ENCODE measurements at places on chromosomes 7 and 10.
A peak's percentile ranks its signal among the peaks of the same experiment; 100 is the strongest.

DNA sequence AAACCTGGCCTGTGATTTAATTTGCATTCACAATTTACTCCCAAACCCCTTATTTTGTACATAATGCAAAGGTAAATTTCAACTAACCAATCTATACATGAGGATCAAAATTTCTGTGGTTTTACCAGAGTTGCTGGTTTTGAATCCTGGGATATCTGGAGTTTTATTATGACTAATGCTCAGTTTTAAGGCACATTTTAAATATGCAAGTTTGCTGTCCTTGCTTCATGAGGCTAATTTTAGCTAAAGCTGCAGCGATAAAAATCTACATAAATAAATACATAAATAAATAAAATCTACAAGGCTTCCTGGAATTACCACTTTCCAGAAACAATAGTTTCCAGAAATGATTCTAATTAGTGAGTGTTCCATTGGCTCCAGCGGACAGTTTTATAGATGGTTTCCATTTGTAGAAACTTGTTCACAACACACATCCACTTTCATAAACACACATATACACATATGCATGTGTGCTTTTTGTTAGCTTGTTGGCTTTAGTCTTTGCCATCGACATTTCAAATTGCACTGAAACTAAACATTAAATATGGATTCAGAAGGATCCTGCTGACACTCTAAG, 339.5 kb upstream of the NRP1 start:
- no peak for DNase-seq

DNA sequence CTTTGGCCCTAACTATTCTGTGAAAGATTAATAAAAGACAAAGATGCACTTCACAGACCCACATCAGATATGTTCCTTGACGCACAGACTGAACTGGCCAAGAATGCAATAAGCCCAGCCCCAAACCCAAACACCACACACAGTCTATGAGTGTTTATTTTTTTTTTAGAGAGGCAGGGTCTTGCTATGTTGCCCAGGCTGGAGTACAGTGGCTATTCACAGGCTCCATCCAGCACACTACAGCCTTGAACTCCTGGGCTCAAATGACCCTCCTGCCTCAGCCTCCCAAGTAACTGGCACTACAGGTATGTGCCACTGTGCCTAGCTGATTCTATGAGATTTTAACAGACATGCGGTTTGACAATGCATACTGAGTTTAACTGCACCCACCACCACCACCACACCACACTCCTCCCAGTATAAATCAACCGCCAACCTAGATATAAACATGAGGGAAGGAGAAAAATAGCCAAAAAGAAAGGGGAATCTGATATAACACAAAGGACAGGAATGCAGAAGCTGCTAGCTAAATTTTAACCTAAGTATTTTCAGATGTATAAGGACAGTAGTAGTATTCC, 35.1 kb upstream of the SLC26A3 start:
- DNase-seq: no peak

- DNase-seq: no peak
These were observed 257.4 kb downstream of the KCNMA1 start for GRCh38 chr10:77380191-77380590.

DNA sequence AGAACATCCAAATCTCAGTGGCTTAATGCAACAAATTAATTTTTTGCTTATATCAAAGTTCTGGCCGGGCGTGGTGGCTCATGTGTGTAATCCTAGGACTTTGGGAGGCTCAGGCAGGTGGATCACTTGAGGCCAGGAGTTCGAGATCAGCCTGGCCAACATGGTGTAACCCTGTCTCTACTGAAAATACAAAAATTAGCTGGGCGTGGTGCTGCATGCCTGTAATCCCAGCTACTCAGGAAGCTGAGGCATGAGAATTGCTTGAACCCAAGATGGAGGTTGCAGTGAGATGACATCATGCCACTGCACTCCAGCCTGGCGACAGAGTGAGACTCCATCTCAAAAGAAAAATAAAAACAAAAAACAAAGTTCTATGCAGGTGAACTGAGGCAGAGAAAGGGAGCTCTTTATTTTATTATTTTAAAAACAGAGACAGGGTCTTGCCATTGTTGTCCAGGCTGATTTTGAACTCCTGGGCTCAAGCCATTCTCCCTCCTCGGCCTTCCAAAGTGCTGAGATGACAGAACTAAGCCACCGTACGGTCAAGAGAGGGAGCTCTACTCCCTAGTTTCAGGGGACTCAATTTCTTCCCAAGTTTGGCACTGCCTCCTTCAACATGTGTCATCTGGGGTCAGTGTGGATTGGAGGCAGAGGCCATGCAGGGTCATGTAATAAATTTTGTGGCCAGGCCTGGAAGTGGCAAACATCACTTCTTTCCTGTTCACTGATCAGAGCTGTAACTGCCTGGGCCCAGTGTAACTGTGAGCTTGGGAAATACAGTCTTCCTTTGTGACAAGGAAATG, 2.4 kb downstream of the ADCK2 start:
- DNase-seq: peak; percentile 36

DNA sequence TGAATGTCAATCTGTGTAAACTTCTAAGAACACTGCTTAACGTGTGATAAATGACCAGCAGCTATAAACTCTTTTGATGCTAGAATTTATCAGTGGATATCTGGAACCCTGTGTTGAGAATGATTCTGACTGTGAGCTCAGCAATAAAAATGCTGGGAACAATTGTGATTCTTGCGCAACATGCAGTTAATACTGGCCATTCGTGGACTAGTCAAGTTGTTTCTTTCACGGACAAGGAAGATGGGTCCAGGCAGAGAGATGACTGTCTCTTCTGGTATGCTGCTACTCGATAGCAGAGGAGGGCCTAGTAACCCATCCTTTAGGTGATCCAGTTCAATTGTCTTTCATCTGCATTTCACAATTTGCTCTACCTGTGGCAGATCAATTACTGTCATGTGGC, 394.8 kb upstream of the IGFBP3 start:
- no peak for DNase-seq

DNA sequence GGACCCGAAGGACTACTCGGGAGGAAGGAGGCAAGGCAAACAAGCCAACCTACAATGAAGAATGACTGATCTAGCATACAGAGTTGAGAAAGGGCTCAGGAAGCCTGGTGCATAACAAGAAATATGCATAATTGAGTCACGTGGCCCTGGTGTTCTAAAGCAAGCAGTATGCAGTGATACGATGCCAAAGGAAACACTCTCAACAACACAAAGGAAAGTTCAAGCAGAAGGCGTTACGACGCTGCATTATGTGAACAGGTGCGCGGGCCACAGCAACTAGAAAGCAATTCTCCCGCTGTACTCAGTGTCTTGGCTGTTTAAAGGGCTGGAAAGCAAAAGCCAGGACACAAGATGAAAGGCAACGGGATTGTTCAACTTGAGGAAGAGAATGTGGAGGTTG, 100.8 kb downstream of the PRTFDC1 start:
- DNase-seq: no peak

DNA sequence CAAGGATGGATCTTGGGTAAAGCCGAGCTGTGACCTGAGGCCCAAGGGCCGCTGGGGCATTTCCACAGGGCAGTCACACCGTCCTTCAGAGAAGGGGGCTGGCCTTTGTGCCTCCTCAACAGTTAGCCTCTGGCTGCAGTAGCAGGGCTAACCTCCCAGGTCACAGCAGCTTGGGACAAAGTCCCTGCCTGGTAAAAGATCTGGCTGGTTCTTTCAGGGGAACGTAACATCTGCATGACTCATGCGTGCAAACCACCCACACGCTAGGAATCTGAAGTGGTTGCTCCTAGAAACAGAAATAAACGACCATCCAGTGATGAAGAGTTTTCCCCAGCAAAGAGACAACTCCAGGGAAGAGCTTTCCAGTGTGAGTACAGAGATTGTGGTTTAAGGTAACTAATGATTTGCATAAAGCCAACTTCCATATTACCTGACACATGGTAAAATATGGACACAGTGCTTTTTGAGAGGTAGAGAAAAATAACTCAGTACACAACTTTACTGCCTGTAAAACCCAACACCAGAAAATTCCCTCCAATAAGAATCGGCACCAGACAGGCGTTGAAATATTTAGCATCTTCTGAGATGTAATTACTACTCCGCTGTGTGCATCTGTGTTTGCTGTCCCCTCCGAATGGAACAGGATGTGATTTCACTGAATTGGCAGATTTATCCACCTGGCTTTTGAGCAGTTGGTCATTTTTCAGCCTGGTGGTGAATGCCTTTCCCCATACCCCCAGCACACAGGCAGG, 84.9 kb upstream of the ADRB1 start:
- DNase-seq: no peak

- DNase-seq: no peak
These were observed 5.9 kb downstream of the COL26A1 start for GRCh38 chr7:101368422-101369165.

GRCh38 chr7:137879357-137880158, 32.8 kb upstream of the DGKI start:
- DNase-seq: no peak

DNA sequence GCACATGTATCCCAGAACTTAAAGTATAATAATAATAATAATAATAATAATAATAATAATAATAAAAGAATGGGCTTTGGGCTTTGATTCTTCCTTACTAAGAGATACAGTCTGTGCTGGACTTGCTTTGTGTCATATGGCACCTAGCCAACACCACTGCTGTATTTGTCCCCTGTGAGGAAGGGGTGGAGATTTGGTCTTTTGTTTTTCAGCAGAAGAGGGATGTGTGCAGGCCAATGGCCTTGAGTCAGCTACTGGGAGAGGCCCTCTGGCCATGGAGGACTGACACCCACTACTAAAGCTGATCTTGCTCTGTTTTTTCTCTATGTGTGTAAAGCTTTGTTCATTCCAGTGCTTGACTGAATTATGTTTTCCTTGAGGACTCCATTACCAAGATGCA, 573.0 kb upstream of the PCDH15 start:
- DNase-seq: peak; percentile 31

GRCh38 chr7:42164881-42165428, 72.1 kb downstream of the GLI3 start:
- no peak for DNase-seq

- peak; percentile 51 for DNase-seq
These were observed 29.8 kb upstream of the WAC start for GRCh38 chr10:28503114-28503513.

DNA sequence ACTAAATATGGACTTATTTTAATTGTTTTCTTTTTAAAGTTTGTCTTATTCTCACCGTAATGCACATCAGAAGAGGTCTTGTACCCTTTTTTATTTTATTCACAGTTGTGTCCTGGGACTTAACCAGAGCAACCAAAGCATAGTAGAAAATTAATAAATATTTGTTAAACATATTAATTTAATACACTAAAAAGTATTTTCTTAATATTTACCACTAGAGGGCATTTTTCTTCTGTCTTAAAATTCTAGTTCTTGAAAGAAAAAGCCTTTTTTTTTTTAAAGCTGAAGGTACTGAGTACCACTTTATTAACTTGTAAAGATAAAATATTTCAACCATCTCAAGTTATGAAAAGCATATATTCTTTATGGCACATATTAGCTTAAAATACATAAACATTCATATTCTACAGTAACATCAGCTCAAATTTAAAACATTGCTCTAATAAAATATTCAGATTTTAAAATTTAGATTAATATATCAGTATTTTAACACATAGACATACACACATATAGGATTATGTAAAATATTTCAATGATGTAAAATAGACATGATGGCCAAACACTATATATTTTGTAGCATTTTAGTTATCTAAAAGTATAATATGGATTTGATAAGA, 260.4 kb downstream of the SEMA3A start:
- no peak for DNase-seq

DNA sequence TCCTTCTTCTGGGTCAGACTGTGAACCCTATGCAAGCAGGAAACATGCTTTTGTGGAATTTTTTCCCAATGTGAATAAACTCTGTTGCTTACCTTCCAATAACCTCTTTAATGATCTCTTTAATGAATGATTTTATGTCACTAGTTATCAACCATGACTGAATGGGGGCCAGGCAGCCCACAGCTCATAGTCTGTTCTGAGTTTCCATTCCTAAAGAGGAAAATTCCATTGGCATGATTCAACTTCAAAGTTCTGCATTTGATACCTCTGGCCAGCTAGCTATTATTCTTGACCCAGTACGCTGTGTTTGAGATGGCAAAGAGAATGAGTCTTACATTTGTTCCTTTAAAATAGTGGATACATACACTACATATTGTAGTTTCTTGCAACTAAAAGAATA, 867.8 kb upstream of the CELF2 start:
- DNase-seq: no peak

DNA sequence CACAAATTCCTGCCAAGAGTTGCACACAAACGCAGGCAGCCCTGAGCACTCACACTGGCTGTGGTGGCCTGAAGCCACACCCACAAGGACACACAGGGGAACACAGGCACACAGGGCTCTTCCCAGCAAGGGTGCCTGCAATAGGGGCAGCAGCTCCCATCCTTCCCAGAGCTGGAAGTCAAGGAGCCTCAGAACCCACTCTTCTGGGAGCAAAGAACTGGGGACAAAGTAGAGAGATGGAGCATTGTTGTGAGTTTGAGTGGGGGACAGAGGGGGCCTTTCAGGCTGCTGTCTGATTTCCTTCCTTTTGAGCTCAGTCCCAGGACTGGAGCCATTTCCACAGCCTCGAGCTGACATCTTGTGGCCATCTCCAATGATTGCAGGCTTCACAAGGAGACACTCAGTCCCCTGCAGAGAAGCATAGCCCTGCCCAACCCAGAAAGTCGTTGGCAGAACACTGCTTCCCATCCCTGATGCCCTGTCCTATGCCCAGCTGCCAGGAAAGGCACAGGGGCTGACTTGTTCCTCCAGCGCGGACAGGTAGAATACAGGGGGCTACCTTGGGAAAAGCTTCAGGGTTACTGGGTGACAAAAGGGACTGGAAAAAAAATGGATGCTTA, 34.4 kb upstream of the SLF2 start:
- peak; percentile 69 for DNase-seq

DNA sequence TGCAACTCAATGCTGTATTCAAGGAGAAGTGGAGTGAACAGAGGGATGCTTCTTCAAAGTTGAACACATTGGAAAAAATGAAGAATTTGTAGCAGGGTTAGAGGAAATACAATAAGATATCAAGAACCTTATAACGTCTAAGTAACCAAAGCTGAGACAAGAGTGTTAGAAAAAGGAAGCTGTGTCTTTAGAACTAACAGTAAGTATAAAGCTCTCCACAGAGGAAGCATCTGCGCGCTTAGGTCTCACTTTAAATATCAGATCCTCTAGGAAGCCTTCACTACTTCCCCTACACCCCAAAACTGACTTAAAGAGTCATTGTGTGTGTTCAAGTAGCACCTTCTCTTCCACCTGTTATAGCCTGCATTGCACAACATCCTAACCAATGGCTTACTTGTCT, 43.0 kb downstream of the CH25H start:
- DNase-seq: no peak

- no peak for DNase-seq
These were observed 12.9 kb downstream of the ZSCAN25 start for GRCh38 chr7:99629643-99630042.

- no peak for DNase-seq
These were observed 16.2 kb upstream of the BLNK start for GRCh38 chr10:96287392-96288105.

GRCh38 chr7:117092785-117093184, 139.5 kb downstream of the ST7 start:
- no peak for DNase-seq
